Substantia nigra (tissue), 51 donors: ENCODE measurements at places on chromosomes 5 and 9.

GRCh38 chr5:462051-462481 lies 19.1 kb downstream of the EXOC3 start:
- no peak for DNase-seq

- no peak for DNase-seq
These were observed 56.8 kb downstream of the DRD1 start for GRCh38 chr5:175387144-175387543.

DNA sequence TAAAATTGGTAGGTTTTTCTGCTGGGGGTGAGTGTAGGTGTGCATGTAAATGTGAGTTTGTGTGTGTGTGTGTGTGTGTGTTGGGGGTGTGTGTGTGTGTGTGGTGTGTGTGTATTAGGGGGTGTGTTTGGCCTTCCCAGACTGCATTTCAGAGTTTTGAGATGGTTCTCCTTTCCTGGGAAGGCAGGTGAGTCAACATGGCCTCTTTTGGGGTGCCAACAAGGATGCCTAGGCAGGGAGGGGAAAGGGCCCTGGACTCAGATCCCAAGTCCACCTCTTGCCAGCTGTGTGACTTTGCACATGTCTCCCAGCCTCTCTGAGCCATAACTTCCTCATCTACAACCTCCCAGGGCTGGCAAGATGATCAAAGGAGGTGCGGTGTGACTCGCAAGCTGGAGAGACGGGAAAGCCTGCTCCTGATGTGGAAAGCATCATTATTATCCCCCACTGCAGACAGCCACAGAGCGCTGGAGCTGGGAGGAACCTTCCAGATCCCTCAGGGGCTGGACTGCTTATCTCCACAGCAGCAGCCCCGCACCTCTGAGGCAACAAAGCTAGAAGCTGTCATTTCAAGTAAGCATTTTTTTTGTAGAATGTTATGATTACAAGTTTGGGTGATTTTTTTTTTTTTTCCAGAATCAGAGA lies 63.5 kb upstream of the TBC1D2 start:
- no peak for DNase-seq

- no peak for DNase-seq
These were observed 229.3 kb downstream of the GOLPH3 start for GRCh38 chr5:31944684-31945445.

- no peak for DNase-seq
These were observed 29.6 kb upstream of the LCP2 start for GRCh38 chr5:170327168-170327567.

DNA sequence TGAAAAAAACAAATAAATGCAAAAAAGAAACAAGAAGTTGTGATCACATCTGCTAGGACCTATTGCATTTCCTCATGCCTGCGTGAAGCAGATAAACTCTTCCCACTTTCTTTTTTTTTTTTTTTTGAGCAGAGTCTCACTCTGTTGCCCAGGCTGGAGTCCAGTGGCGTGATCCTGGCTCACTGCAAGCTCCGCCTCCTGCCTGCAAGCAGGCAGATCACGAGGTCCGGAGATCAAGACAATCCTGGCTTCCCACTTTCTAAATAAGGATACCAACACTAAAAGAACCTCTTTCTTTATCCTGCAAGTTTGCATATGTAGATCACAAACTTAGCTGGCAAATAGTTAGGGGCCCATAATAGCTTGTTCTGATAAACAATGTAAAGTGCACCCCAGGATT lies 128.6 kb downstream of the ASTN2 start:
- no peak for DNase-seq

DNA sequence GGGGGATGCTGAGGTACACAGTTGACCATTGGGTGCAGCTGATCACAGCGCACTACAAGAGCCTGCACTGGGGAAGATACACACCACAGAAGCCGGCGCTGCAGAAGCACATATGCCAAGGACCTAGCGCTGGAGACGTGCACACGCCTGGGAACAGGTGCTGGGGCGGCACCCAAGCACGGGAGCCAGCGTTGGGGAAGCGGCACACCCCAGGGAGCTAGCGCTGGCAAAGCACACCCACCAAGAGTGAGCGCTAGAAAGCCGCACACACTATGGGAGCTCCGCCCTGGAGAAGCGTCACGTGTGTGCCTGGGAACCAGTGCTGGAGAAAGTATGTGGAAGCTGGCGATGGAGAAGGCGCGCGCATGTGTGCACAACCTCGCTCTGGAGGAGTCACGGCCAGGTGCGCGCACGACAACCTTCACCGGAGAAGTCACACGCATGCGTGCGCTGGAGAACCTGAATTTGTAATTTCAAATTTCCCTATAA lies 4.5 kb downstream of the FANCC start:
- DNase-seq, result no peak

DNA sequence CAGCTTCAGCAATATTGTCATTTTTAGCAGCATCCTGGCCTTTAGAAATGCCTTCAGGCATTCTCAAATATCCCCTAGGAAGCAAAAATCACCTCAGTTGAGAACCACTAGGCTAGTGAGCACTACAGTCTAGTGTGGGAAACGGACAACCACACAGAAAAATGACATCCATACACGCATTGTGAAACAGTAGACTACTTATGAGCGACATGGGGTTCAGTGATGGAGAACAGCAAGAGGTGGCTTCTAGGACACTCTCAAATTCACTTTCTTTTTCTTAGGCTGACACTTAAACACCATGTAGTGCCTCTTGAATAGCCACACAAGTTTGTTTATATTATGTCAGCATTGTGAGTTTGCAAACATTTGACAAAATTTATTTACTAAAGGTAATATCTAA lies 203.0 kb downstream of the KDM4C start:
- no peak for DNase-seq

DNA sequence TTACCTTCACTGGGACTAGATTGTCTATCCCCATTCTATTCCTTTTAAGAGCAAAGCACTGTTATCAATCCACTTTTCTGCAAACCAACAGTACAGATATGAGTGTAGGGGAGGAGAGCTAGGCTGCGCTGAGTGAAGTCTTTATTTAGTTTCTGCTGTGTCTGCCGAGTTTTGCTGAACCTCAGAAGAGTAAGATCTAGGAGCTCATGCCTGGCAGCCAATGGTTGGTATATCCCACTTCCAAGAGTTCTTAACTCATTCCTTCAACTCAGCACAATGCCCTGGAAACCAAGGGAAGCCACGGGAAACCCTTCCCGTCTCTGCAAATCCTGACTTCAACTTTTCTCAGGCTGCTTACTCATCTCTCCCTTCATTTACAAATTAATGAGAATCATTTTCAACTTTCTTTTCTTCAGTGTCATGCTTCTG lies 58.0 kb upstream of the JAK2 start:
- no peak for DNase-seq

- no peak for DNase-seq
These were observed 10.4 kb downstream of the UIMC1 start for GRCh38 chr5:176995896-176996767.

- no peak for DNase-seq
These were observed 560.3 kb upstream of the KLF4 start for GRCh38 chr9:108049671-108050494.

GRCh38 chr9:31908891-31909480 lies 475.5 kb upstream of the ACO1 start:
- DNase-seq, result no peak

GRCh38 chr5:56277573-56277972 lies 44.4 kb upstream of the ANKRD55 start:
- DNase-seq, result no peak

GRCh38 chr5:138711087-138711486 lies 42.1 kb upstream of the CTNNA1 start:
- DNase-seq, result no peak

GRCh38 chr5:59361454-59361853 lies 532.1 kb downstream of the PDE4D start:
- DNase-seq, result no peak

- no peak for DNase-seq
These were observed 2.6 kb upstream of the UBE2QL1 start for GRCh38 chr5:6446042-6446441.

- no peak for DNase-seq
These were observed 66.4 kb upstream of the RUSC2 start for GRCh38 chr9:35423499-35423898.

DNA sequence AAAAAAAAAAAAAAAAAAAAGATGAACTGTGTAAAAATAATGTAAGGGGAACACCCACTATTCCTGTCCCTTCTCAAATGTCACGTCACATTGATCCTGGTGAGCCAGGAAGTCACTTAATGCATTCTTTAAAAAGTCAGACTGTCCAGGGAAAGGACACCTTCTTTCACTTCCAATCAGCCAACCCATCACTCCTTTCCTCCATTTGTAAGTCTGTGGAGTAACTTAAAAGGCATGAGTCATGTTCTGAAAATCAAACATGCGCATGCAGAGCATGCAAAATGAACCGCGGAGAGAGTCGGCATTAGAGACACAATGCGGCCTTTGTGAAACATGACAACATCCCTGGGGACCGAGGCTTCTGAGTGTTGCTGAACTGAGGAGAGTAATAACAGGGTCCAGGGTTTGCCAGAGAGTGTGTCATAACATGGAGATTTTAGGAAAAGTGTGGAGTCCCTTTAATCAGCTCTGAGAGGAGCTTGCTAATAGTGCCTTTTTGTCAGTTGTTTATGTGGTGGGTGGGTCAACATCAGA lies 77.6 kb upstream of the SEMA6A start:
- DNase-seq, result peak; percentile 41

- no peak for DNase-seq
These were observed 11.6 kb upstream of the STX17 start for GRCh38 chr9:99894826-99895225.

DNA sequence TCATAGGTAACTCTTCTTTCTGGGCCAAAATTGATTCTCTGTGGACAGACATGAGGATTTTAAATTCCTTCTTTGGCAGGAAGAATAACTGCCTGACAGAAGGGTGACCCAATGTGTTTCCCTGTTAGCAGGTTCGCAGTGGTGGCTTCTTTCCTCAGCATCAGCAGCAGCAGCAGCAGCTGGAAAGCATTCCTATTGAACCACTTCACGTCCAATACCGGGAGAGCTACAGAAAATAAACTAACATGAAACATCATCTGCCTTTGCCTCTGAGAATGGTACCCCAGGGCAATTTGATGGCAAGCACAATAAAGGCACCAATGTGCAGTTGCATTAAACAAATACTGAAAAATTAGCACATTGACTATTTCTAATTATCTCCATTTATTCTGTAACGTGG lies 214.5 kb downstream of the TMEM167A start:
- no peak for DNase-seq

DNA sequence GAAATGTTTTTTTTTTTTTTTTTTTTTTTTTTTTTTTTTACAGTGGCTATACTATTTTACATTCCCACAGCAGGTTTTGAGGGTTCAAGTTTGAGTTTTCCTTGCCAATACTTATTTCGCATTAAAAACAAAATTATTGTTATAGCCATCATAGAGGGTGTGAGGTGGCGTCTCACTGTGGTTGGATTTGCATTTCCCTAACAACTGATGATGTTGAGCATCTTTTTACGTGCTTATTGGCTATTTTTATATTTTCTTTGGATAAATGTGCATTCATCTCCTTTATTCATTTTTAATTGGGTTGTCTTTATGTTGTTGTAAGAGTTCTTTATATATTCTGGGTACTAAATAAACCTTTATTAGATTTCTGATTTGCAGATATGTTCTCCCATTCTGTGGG lies 18.9 kb upstream of the UBLCP1 start:
- no peak for DNase-seq

DNA sequence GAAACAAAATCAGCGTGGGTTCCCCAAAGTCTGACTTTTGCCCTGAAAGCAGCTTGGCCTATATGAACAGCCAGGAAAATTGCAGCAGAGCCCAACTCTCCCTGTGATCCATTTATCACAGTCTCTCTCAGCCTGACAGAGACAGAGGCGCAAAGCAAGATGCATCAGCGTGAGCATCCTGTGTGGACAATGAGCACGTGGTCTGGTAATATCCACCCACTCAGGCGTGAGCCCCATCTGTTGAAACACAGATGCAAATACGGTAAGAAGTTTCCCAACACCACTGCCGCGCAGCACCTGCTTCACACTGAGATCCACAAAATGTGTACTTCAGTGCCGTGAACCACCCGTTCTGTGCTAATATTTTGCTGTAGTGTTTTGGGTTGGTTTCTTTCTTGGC lies 114.6 kb downstream of the MRPL36 start:
- no peak for DNase-seq

- no peak for DNase-seq
These were observed 5.7 kb upstream of the GAPVD1 start for GRCh38 chr9:125255781-125256391.

DNA sequence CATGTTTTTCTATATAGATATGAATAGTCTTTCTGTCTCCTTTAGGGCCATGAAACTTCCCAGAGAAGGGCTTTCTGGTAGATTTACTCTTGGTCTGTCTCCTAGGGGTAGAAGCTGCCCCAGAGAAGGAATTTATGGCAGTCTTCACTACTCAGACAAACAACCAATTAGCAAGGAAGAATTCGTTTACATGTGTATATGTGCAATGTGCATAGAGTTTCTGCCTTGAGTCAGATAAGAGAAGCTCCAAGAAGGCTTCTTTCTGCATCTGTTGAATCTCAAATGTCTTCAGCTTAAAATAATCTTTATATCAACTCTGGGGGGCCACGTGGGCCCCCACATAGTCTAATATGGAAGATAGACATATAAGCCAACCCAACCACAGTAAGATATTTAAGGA lies 7.6 kb upstream of the CLINT1 start:
- DNase-seq, result no peak

GRCh38 chr9:69696802-69697201 lies 24.6 kb upstream of the APBA1 start:
- no peak for DNase-seq

GRCh38 chr9:1554081-1555035 lies 460.8 kb upstream of the SMARCA2 start:
- DNase-seq, result no peak

DNA sequence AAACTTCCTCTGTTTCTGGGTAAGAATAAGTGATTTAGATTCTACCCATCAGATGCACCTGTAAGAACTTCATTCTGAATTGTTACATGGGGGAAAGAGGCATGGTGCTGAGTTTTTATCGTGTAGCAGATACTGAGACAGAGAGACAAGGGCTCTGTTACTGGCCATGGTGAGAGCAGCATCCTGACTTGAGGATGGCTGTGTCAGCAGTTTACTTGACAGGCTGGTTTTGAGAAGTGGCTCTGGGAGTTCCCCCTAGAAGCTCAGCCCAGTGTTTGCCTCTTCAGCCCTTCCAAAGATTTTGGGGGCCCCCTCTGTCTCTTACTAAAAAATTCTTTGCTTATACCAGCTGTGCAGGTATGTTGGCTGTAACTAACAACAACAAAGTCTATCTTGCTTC lies 510.5 kb downstream of the LRRC70 start:
- DNase-seq, result no peak

GRCh38 chr9:90770182-90770738 lies 31.4 kb upstream of the SYK start:
- DNase-seq, result no peak

- DNase-seq, result no peak
These were observed 406.3 kb upstream of the ADAMTSL1 start for GRCh38 chr9:18067548-18068120.

- DNase-seq, result no peak
These were observed 323.1 kb downstream of the ADGRV1 start for GRCh38 chr5:90881626-90882150.

GRCh38 chr9:99139868-99140267 lies 35.0 kb downstream of the TGFBR1 start:
- DNase-seq, result no peak
